ENCODE measurements at places on chromosomes 1 and 21. TPM values are rescaled to one million over a fixed set of nuclear protein-coding genes. Genes with fewer than 3 reads are reported as not detected.

Gene LRRC38
- polyA plus RNA-seq, result 42.3 TPM

Gene LGALS8
- 26.8 TPM for polyA plus RNA-seq

Gene C1QA
- 22.2 TPM for polyA plus RNA-seq

Gene TSTD1
- polyA plus RNA-seq, result 23.6 TPM

Gene RAP1GAP
- polyA plus RNA-seq, result 1.7 TPM

Gene NFASC
- polyA plus RNA-seq, result 1.1 TPM

GRCh38 chr21:29053656-29054055 lies 19.8 kb downstream of the CCT8 start:
- DNase-seq, result no peak

GRCh38 chr1:91600431-91601337 lies 100.0 kb downstream of the CDC7 start:
- DNase-seq, result no peak

DNA sequence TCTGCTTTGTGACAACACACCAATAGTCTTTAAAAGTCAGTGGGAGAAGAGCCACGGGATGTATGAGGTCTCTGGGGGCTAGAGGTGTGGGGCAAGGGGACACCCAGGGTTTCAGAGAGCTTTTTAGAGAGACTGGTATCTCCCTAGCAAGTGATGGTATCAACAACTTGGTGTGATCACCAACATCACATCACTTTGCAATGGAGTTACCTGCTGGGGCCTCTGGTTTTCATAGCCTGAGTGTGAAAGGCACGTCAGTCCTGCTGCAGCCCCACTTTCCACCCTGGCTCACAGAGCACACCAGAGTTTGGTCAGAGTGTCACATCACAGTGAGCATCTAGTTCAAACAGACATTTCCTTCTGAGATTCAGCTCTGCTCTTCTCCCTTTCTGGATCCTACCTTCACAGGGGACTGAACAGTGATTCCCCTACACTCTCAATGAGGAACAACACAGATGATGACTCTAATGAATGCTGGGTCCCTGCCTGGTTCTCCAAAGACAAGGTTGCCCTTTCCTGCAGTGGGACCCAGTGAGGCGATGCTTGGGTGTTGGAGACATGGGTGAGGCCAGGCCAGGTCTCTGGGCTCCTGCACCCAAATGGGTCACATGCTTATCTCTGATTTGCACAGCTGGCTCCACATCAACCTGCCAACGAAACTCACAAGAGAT lies 2.0 kb upstream of the MAN1C1 start:
- DNase-seq, result no peak

- no peak for DNase-seq
Observed at GRCh38 chr1:211684791-211685190, 9.4 kb upstream of the NEK2 start.

DNA sequence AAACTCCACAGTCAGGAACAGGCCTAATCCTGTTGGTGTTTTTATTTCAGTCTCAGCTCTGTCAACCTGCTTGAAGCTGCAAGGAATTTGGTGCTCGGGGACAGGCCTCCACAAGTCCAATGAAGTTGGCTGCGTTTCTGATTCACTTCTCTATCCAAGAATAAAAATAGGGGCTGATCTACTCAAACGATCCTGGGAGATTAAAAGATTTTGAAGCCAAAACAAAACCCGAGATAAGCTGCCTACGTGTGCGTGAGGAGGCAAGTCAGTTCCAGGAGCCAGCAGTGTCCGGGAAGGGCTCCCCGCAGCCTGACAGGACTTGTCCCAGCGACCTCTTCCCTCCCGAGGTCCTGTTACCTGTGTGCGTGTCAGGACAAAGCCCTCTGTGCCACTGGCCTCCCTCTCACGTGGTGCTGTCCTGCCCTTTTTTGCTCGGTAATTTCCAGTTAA lies 98.0 kb downstream of the ETS2 start:
- no peak for DNase-seq

DNA sequence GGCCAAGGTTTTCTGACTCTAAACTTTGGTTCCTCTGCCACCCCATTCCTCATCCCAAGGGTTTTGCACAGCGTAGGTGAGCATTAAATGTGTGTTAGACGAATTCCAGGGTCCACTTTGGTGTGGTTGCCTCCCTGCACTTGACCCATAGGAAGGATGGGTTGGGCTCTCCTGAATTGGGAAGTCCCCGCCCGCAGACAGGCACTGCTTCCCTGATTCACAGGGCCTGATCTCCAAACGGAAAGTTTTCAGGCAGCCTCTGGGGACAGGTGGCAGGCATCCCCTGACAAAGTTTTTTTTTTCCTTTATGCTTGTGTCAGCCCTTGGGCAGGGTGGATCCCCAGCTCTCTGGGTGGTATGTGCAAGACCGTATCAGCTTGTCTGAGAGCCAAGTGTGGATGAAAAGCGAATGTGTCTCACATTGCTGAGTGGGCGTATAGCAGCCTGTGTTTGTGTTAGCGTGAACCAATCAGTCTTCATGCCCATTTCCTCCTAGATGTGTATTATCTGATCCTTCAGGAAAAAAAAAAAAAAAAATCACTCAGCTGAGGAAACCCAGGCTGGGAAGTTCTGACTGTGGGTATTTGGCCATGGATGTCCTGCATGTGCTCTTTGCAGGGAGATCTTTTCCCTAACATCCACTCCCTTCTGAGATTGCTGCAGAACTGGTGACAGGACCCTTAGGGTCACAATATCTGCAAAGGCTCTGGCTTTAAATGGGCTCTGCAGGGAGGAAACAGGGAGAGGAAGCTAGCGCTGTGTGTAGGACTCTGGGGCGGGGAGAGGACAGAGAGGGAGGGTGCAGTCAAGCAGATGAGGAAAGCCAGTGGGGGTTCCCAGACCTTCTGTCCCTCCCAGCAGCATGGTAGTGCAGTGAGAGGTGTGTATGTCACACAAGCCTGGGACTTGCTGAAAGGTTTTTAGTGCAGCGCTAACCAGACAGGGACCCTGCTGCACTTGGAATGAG lies 42.2 kb upstream of the TRABD2B start:
- DNase-seq, result no peak

- no peak for DNase-seq
Observed at GRCh38 chr1:214901718-214902117, 180.8 kb upstream of the KCNK2 start.

- DNase-seq, result no peak
Observed at GRCh38 chr1:160179336-160179735, 11.0 kb upstream of the CASQ1 start.

DNA sequence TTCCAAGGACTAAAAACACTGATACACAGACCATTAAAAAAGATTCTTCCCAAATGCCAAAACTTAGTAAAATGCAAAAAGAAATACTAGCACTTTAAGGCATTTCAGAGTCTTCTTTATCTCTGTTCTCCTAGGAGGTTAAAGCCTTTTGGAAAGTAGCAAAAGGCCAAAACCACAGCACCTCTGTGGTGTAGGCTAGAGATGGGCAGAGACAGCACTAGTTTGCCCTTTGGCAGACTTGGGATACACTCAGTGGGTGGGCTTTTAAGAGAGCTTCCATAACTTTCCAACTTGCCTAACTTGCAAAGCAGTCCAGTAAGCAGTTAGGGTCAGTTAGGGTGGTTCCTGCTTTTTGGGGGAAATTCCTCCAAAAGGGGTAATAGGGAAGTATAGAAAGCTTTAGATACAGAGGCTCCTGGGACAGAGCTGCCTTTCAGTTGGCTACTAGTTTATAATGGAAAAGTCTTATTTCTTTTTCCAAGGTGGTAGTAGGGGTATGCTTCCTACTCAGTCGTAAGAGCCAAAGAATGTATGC lies 17.9 kb upstream of the PTCH2 start:
- no peak for DNase-seq

DNA sequence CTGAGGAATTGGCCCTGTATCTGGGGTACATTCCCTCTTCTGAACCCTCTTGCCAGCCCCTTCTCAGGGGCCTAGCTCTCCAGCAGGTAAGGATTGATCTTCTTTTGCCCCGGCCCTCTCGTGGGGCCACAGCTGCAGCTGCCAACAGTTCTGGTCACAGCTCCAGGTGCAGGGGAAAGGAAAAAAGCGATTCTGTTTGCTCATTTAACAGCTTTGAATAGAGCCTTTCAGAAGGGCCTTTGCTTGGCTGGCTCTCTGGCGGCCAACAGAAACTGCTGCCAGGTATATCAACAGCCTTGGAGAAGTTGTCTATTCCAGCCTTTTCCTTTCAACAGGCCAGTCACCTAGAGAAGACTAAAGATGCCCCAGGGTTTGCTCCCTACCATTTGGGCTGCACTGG lies 16.1 kb upstream of the FMOD start:
- DNase-seq, result no peak

GRCh38 chr1:7407980-7408770 lies 362.9 kb upstream of the VAMP3 start:
- no peak for DNase-seq

Data from forelimb muscle (tissue), 1 donor.